Activated CD4-positive, alpha-beta T cell treated with anti-CD3 and anti-CD28 coated beads, Interleukin-2, amount 50 U/mL, for 24 hours (primary cell): ENCODE measurements at places on chromosomes 3 and 15.

DNA sequence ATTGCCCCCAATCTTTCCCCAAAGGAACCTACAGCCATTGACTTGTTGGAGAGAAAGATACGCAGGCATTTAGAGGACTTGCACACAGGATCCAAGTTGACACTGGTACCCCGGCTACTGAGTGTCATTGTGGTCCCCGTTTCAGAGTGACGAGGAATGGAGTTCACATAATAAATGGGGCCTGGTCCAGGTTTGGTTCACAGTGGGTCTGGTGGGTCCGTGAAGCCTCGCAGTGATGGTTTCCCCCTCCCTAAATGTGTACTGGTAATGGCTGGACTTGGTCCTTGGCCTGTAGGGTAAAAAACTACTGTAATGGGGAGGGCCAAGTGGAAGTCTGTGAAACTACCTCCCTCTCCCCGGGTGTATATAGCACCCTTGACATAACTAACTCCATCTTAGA lies 232.1 kb upstream of the LYSMD4 start:
- DNase-seq: no peak

DNA sequence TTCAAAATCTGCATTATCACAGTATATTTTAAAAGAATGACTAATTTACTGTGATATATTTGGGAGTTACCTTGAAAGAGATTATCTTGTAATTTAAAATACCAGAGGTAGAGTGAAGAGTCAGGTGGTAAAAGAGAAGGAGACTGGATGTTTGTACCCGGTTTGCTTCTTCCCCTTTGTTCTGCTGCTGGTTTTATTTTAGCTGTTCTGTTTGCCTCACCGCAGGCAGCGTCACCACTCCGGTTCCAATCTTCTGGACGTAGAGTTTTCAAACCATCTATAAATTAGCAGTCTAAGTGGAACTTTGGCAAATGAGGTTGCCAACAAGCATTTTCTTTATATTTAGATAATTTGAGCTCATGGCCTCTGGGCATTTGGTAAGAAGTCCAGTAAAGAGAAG lies 38.2 kb downstream of the PPARG start:
- DNase-seq: no peak

DNA sequence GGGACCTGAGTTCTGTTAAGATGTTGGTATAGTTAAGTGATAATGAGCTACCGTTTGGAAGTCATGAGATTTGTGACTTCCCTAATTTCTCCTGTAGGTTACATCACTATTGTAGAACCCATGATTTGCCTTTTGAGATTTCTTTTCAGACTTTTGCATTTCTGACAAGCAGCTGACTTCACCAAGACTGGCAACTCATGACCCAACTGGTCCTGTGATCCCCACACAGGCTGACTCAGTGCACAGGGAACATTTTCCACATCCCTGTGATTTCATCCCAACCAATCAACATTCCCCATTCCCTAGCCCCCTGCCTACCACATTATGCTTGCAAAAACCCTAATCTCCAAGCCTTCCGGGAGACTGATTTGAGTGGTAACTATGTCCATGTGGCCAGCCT lies 242.1 kb upstream of the PDZRN3 start:
- no peak for DNase-seq

GRCh38 chr3:124609402-124609801 lies 120.8 kb upstream of the UMPS start:
- no peak for DNase-seq

- no peak for DNase-seq
Measured at GRCh38 chr15:68420186-68420684, 11.7 kb downstream of the ITGA11 start.
